Glomerular endothelial cell (primary cell): ENCODE measurements at places on chromosomes 5 and 9. TPM values are rescaled to one million over a fixed set of nuclear protein-coding genes. Genes with fewer than 3 reads are reported as not detected.

- peak; percentile 64 for DNase-seq
These were observed 2.2 kb upstream of the GNPDA1 start for GRCh38 chr5:142014911-142015584.

DNA sequence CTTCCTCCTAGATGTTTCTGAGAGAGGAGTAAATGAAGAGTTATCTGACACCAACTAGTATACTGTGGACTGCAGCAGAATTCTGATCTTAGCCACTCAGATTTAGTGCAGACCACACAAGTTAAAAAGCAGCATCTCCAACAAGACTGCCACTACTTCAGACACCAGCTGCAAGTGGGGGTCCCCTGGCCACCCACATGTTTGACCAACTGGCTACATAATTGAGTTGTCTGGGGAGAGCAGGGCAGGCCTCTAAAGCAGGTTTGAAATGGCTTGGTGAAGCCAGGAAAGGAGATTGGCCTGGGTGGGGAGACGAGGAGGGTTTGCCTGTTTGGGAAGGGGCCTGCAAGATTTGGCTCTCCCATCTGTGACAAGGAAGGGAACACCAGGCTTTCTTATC lies 40.5 kb upstream of the FAM81B start:
- no peak for DNase-seq

GRK6 gene
- 21.7 and 27.5 TPM in 2 replicates for total RNA-seq

NMUR2 gene
- 0.87 TPM in 1 of 2 replicates, not detected in the other for total RNA-seq

MAMDC4 gene
- 1.4 and 3.4 TPM in 2 replicates for total RNA-seq

TLE1 gene
- total RNA-seq, result 44.1 and 58.7 TPM in 2 replicates
